ENCODE measurements at places on chromosomes 5 and 9.

DNA sequence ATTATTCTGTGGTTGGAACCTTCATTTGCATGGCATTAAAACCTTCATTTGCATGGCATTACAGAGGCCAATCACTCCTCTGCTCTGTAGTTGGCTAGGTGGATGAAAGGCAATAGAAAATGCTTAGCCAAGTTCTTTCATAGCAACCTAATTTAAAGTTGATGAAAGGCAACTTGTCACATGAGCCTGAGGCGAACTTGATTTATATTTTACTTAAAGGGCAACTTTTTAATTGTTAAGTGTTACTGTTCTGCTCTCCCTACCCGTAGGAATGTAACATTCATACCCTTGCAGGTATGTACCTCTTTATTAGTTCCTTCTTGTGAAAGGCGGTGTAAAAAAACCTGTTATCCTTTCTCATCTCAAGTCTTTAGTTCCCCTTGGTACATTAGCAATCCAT, 7.9 kb upstream of the ERMP1 start:
- DNase-seq = no peak

DNA sequence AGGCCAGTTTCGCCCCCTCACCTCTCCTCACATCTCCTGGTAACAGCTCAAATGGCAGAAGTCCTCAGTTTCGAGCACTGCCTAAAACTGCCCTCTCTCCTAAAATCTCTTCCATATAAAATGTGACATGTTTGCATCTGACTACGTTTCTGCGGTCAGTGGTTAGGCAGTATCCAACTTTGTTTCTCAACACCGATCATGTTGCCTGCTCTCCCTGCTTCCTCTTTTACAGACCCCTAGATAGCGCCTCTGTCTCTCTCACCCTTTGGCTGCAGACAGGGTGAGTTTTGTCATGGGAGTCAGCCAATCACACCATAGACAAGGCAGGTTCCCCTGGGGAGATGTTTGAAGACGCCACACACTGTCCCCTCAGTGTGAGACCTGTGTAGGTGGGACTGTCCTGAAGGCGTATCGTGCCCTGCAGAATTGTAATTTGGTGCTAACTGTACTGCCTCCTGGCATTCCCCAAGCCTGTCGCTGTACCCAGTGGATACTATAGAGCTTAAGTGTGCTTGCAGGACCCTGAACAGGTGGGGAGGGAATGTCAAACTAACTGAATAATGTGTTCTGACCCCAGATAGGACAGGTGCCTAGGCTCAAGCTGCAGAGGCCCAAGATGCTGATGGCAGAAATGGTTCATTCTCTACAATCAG, 1.1 kb downstream of the HEXB start:
- no peak for DNase-seq

DNA sequence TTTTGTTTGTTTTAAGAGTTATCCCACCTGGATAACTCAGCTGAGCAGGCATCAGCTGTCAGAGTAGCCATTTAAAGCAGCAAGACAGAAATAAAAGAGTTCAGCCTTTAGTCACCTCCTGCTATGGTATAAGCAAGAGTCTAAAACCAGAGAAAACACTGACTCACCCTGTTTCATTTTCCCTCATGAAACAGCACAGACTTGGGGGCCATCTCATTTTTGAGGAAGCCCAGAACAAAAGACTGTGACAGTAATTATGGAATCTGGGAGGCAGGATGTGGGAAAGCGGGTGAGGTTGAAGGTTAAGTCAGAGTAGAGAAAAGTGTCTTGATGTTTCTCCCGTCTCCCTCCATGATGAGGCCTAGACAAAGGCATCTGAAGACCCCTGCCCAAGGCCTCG, 90.2 kb upstream of the FAM174A start:
- DNase-seq = no peak

- no peak for DNase-seq
Measured at GRCh38 chr5:91027405-91028139, 355.5 kb downstream of the ARRDC3 start.

DNA sequence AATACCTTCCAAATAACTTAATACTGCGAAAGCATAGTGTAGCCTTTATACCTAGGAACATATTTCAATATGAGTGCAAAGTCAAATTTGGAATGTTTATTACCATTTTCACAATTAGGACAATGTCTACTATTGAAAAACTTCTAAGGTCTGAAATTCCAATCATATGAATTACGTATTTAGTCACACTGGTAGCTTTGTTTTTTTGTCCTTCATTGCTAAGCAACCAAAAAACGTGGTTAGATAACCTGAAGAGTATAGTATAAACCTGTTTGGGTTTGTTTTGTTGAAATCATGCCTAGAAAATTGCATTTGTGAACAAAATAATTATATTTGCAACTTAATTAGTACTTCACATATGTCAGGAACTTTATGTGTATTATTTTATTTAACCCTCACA, 134.2 kb downstream of the FBXO4 start:
- DNase-seq = no peak
